T-helper 22 cell (primary cell): ENCODE measurements at places on chromosomes 2 and 18.

DNA sequence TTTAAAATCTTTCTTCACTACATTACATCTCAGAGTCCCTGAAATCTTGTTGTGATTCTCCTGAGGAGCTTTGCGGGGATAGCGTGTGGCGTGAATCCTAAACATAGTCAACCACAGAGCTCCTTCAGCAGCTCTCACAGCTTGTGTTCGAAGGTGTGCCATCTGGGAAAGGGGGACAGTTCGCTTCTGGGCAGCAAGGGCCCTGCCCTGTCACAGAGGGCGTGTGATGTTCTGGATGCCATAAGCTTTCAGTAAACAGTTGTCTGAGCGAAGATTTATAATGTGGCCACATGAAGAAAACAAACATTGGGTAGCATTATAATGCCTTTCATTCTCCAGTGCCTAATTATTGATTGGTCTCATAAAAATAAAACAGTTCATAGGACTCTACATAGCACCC lies 172.5 kb downstream of the MYO1B start:
- DNase-seq, result no peak

- DNase-seq, result no peak
Observed at GRCh38 chr2:209644842-209645241, 126.8 kb upstream of the UNC80 start.

- no peak for DNase-seq
Observed at GRCh38 chr18:78363556-78364387, 615.8 kb upstream of the SALL3 start.

GRCh38 chr2:46720592-46721185 lies 194.9 kb downstream of the MCFD2 start:
- DNase-seq, result no peak

DNA sequence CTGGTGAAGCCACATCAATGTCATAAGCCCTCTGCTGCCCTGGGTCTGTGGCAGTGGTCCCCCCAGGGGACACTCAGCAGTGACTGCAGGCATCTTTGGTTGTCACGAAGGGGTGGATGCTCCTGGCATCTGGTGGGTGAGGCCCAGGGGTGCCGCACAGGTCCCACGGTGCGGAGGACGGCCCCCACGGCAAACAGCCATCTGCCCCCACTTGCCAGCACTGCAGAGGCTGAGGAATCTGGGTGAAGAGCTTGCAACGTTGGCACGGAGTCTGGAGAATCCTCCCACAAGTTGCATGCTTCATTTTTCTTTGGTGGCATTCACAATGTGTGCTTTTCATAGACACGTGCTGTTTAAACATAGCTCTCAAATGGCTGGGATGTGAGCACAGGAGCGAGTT lies 105.1 kb upstream of the PXDN start:
- no peak for DNase-seq

DNA sequence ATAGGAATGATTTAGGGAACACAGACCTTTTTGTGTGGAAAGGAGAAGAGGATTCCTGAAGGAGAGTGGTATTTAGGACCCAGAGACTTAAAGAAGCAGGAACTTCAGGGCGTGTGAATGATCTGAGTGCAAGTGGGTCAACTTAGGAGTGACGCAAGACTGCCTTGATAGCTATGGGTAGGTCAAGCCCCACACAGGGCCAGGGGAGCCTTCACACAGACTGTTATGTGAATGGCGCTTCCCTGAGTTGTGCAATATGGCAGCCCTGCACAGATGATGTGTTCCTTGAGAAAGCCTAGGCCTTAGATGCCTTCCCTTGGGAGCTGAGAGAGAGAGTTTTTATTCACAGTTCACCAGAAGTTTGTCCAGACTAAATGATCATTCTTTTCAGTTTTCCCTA lies 47.1 kb upstream of the IGFBP5 start:
- no peak for DNase-seq

DNA sequence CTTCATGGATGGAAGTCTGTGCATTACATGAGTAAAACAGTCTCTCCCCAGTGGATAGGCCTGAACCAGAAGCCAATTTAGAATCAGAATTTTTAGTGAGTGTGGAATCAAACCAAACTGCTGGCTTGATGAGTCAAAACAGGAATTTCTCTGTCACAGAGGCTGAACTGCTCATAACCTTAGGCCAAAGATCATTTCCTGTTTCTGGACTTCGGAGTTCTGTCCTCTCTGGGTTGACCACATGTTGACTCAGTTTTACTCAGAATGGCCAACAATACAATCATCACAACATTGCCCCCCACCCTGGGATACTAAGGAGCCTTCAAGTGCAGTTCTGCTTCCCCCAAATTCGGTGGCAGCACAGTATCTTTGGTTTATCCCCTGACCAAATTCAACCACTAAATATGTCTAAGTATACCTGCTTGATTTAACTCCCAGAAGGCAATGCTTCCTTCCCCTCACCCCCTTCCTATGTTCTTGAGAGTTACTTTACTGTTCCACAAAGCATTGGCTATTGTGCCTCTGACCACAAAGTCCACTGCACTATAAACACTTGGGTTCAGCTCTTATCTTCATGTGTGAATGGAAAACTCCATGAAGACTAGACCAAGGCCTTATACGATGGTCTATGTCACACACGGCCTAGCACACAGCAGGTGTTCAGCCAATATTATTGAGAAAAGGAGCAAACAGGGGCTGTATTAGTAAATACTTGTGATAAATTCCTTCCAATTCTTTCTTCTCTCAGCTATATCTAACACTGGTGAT lies 67.8 kb downstream of the NXPH2 start:
- DNase-seq, result no peak

GRCh38 chr2:163011000-163011399 lies 172.4 kb upstream of the KCNH7 start:
- no peak for DNase-seq

GRCh38 chr18:13398631-13399030 lies 180.1 kb downstream of the LDLRAD4 start:
- no peak for DNase-seq

DNA sequence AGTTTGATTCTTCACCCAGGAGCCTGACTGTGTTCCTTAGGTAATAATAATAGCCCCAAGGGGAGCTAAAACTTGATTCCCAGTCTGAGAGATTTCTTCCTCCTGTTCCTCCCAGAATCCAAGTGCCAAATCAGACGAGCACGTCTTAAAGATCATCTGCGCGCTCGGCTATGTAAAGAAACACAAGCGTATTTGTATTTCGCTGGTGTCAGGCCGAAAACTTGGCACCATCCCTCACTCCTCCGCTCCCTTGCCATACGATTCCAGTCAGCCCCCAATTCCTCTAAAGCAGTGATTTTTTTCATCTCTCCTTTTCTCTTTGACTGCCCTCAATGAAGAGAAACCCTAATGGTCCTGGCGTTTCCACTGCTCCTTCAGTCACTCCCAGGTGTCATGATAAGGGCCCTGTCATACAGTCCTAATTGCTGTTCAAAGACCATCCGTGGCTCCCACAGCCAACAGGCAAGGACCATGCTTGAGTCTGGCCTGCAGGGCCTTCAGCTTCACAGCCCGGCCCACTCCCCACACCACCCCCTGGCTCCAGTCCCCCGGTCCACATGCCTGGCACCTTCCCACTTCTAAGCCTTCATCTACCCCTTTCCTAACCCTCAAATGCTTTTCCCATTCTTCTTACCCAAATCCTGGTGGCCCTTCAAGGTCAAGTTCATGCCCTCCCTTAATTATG lies 130.8 kb upstream of the ID2 start:
- no peak for DNase-seq

DNA sequence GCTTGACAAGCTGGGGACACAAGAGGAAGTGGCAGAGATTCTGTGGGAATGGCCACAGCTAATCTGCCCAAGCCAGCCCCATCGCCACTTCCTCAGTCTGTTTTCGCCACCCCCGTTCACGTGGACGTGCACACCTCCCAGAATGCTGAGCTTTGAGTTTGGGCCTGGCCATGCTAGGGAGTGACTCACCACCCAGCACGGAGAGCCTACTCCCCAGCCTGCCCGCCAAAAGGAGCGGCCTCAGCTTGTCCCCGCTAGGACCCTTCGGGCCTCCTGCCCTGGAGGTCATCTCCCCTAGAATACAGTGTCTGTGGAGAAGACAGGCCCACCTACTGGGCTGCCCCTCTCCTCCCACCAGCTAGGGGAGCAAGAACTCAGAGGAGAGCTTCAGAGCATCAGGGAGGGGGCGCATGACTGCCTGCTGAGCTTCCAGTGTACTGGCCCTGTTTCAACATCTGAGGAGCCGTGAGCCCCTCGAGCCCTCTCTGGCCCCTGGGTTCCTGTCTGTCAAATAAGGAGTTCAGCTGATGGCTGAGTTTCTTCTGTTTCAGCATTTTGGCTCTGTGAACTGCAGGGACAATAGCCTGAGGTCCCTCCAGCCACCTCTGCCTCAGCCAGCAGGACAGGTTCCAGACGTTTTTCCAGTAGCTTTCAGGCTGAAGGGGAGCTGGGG lies 5.1 kb downstream of the SLC35F6 start:
- no peak for DNase-seq

DNA sequence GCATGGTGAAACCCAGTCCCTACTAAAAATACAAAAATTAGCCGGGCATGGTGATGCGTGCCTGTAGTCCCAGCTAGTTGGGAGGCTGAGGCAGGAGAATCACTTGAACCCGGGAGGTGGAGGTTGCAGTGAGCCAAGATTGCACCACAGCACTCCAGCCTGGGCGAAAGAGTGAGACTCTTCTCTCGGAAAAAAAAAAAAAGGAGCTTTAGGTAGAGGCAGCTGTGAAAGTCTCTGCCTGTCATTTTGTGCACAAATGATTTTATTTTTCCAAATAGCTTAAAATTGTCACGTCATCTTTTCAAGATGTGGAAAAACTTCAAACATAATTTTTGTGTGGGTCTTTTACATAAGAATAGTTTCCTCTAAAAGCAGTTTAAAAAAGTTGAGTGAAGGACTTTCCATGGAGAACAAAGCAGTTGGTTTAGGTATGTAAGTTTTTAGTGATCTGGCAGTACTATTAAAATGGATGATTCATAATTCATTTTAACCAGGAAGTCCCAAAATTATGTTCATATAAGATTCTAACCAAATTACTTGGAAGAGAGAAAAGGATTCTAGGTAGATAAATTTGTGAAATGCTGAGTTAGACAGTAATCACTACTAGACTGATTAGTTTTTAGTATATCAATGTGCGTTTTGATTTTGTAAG lies 11.5 kb downstream of the CCNYL1 start:
- DNase-seq, result no peak

- DNase-seq, result no peak
Observed at GRCh38 chr2:54701029-54701428, 22.4 kb upstream of the EML6 start.

- no peak for DNase-seq
Observed at GRCh38 chr2:117835990-117836760, 21.7 kb downstream of the DDX18 start.
